ENCODE measurements at places on chromosomes 6 and 20.

DNA sequence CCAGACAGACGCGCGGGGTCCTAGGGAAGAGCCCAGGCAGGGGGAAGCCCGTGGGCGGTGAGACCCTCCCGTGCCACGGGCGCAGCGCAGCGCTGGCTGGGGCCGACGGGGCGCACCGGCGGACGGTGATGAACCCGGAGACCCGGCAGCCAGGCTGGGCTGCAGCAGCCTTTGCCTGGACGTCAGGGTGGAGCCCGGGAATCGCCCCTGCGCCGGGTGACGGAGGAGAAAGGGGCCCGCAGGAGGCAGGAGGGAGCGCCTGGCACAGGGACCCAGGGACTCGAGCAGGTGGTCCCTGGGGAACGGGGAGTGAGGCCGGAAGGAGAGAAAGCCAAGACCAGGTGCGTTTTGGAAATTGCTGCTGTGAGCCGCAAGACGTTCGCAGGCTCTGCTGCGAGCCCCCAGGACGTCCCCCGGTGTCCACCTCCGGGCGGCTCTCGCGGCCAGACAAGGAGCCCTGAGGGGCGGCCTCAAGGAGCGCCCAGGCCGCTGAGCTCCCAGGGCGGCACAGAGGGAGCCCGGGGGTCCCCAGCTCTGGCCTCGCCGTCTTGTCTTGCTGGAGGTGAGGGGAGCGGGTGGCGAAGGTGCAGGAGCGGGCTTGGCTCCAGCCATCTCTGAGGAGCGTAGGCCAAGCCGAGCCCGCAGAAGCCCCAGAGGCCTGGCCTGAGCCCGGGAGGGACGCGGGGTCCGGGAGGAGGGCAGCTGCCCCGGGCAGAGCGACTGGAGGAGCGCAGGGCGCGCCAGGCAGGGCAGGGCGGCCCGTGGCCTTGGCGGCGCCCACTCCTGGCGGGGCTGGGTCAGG lies 191.2 kb upstream of the PDE10A start:
- DNase-seq: no peak

DNA sequence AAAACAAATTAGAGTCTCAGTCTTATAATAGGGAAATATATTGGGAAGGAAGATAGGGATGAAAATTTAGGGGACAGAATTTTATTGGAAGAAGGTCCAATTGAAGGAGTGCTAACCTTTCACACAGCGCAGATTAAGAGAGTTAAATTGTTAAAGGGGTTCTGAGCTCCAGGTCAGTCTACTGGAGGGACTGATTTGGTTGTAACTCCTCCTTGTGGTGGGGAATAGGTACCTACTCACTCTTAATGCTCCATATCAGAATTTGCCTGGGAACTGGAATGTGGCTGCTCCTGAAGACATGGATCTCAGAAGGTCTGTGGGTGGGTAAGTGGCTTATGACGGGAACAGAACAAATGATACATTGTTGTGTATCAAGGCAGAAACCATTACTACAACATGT lies 143.5 kb downstream of the FLRT3 start:
- DNase-seq: no peak

DNA sequence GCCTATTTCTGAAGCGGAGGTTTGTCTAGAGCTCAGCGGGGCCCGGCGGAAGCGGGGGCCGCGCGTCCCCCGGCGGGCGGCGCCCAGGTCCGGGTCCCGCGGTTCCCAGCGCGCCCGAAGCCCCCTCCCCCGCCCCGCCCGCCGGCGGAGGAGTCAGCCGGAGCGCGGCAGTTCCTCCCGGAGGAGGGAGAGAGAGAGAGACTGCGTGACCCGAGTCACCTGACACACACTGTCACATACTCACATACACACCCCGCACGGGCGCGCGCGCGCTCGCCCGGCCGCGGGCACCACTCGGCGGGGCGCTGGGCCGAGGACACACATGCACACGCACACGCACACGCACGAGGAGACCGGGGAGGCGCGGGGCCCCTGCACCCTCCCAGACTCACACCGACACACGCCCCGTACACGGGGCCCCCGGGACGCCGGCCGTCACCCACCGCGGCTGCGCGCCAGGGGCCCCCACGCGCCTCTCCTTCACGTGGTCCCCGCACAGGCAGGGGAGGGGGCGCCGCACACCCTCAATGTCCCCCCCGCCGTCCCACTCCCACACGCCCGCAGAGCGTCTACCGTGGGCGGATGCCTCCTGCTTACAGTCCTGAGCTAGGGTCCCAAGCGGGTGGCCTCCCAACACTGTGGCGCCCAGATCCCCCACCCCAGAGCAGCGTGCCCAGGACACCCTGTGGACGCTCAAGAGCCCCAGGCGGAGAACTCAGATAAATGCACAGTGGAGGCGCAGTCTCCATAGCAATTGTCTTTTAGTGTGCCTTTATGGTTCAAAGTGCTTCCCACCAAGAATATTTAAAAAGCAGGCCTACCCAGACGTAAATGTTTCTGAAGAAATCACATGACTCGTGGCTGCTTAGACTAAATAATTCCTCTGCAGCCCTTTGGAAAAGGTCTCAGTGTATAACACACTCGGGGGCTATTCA lies at the start of gene RRAGD:
Gene RRAGD, minus strand, starts transcription at position 203 of the 935 bp plus-strand sequence. CDS start 280 bp downstream, outside the sequence.
- DNase-seq: no peak

DNA sequence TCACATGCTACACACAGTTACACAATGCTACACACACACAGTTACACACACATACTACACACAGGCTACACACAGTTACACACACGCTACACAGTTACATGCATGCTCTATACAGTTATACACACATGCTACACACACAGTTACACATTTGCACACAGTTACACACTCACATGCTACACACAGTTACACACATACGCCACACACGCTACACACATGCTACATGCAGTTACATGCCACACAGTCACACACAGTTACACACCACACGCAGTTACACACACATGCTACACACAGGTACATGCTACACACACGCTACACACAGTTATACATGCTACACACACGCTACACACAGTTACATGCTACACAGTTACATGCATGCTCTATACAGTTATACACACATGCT lies 15.6 kb downstream of the MYT1 start:
- DNase-seq: no peak

GRCh38 chr6:83463886-83464285 lies 33.0 kb upstream of the ME1 start:
- DNase-seq: no peak

- DNase-seq: no peak
Measured at GRCh38 chr6:117483004-117483644, 650 bp downstream of the DCBLD1 start.

All from stimulated activated CD4-positive, alpha-beta T cell treated with anti-CD3 and anti-CD28 coated beads, Interleukin-1b, Interleukin-23, amount 100 ng/mL, for 24 hours (primary cell).